ENCODE measurements at places on chromosomes 6 and 20.
A peak's percentile ranks its signal among the peaks of the same experiment; 100 is the strongest.

DNA sequence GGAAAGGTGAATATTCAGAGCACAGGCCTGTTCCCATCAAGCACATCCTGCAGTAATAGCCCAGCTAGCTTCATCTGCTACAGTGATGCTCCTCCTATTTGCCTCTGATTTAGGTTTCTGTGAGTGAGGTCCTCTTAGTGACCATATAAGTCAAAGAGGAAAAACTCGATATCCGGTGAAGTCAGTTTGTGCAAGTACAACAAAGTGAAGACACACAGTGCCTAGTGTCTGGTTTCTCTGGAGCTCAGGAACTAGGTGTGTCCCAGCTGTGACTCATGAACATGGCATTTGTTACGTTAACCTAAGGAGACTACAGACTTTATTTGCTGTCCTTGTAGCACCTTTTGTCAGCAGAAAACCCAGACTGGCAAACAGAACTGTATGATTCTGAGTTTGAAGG, 33.9 kb downstream of the EDN1 start:
- DNase-seq, result no peak

GRCh38 chr6:36623547-36624459, 29.6 kb downstream of the SRSF3 start:
- DNase-seq, result peak; percentile 53

GRCh38 chr6:63731930-63732329, 96.3 kb downstream of the PHF3 start:
- DNase-seq, result no peak

GRCh38 chr6:83215131-83216047, 22.2 kb downstream of the RWDD2A start:
- peak; percentile 22 for DNase-seq

GRCh38 chr20:3714092-3714491, 1.7 kb upstream of the SIGLEC1 start:
- DNase-seq, result no peak

- DNase-seq, result no peak
These were observed 38.7 kb downstream of the SCP2D1 start for GRCh38 chr20:18852318-18852717.

- DNase-seq, result no peak
These were observed 189.1 kb upstream of the ZNF217 start for GRCh38 chr20:53782612-53783246.

- DNase-seq, result no peak
These were observed 1.7 kb downstream of the MICAL1 start for GRCh38 chr6:109453594-109454495.

GRCh38 chr20:44658810-44659209, 7.3 kb upstream of the ADA start:
- no peak for DNase-seq

GRCh38 chr6:30000156-30000791, 57.9 kb downstream of the HLA-A start:
- no peak for DNase-seq

DNA sequence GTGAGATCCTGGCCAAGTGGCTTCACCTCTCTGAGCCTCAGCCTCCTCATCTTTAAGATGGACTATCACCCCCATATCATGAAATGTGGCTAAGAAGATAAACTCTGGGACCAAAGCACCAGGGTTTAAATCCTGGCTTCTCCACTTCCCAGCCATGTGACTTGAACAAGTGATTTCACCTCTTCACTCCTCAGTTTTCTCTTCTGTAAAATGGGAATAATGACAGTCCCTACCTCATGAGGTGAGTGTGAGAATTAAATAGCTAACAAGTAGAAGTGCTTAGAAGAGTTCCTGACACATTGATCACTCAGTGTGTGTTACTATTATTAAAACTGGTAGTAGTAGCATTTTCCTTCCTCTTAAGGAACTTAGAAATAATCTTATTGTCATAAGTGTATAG, 516.9 kb upstream of the SULF2 start:
- DNase-seq, result no peak

DNA sequence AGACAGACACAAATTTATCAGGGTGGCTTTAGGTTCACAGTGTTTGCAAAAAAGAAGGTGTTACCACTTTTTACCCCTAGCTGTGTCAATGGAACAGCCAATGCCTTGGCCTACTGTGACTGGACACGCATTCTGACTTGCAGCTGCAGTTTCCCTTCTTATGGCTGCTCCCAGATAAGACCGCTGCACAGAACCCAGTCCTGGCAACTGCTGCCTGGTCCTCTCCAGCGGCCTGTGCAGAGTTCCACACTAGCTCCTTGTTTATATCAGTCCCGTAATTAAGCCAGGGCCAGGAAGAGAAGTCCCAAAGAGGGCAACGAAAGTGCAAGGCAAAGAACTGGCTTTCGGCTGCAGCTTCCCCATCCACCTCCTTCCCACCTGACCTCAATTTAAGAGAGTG, 283.0 kb downstream of the FOXC1 start:
- DNase-seq, result no peak

- no peak for DNase-seq
These were observed 54.6 kb upstream of the ID4 start for GRCh38 chr6:19782588-19782987.
